Suppressor macrophage (primary cell): ENCODE measurements at places on chromosomes 4 and X.

DNA sequence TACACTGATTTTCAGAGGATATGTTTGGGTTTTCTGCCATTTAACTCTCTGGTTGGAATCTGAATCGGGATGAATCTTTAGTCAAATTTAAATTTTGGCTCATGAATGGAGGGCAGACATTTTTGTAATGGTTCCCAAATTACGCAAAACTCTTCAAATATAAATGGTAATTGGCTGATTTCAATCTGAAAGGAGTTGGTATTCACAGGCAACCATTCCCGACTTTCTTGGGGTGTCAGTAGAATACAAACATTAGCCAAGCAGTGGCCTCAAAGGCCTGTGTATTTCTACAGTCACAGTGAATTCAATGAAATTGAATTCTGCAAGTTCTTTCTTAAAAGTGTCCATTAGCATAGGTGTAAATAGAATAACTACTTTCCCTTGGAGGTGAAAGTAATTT, 668.8 kb upstream of the PRKX start:
- DNase-seq, result no peak

- no peak for DNase-seq
Measured at GRCh38 chr4:16222957-16223527, 3.2 kb downstream of the TAPT1 start.

DNA sequence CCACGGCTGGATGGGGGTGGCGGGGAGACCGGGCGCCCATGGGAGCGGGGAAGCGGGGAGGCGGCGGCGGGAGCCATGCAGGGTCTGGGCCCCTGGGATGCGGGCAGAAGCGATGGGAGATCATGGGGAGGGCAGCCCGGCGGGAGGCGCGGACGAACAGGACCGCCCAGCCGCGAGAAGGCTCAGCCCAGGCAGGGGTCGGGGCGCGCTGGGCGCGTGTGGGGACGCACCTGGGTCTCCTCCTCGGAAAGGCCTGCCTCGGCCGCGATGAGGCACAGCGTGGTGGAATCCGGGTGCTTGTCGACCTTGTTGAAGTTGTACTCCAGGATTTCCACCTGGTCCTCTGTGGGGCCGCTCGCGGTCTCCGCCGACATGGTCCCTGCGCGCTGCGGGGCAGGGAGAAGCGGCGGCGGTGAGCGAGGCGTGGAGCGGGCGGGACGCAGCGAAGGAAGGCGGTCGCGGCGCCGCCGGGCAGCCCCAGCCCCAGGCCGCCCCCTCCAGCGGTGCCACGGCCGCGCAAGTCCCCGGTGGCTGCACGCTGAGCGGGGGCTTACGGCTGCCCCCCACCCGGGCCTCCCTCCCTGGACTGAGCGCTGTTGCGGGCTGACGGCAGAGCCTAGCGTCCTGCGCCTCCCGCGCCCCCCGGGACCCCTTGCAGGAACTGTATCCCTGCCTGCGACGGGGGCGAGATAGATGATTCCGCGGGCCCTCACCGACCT, 25.3 kb downstream of the HOPX start:
- DNase-seq, result peak; percentile 40

GRCh38 chr4:1043651-1044468, 32.4 kb downstream of the FGFRL1 start:
- DNase-seq, result peak; percentile 92

DNA sequence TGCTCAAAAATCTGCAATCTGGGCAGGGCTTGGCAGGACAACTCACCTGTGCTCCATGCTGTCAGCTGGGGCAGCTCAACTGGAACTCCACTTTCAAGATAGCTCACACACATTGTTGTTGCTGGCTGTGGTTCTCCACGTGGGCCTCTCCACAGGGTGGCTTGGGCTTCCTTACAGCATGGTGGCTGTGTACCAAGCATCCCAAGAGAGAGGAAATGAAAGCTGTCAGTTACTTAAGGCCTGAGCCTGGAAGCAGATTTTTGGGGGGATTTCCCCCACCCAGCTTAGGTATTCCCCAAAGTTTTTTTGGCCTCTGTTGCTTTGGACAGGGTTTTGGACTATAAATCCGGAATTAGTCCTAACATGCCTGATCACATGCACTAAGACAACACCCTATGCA, 81.0 kb downstream of the BCOR start:
- DNase-seq, result no peak

GRCh38 chr4:157934151-157934550, 238.7 kb downstream of the GASK1B start:
- no peak for DNase-seq

GRCh38 chrX:71067712-71068043, 456 bp downstream of the SNX12 start:
- no peak for DNase-seq

DNA sequence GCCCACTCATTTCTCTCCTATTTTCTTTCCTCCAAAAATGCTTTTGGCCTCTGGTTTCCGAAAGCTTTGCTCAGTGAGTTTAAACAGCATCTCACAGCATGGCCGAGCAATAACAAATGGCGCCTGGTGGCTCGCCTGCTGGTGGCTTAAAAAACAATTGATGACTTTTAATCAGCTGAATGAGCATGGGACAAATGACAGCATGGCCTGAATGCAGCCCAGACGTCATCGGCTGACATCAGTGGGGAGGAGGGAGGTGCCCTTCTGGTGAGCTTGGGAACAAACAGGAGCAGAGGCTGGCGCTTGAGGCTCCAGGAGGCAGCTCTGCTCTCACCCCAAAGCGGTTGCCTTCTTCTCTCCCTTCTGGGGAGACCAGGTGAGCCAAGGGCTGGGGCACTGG, 286.4 kb downstream of the BCOR start:
- DNase-seq, result peak; percentile 5

- no peak for DNase-seq
Measured at GRCh38 chr4:76563454-76564122, 128.6 kb downstream of the SHROOM3 start.

DNA sequence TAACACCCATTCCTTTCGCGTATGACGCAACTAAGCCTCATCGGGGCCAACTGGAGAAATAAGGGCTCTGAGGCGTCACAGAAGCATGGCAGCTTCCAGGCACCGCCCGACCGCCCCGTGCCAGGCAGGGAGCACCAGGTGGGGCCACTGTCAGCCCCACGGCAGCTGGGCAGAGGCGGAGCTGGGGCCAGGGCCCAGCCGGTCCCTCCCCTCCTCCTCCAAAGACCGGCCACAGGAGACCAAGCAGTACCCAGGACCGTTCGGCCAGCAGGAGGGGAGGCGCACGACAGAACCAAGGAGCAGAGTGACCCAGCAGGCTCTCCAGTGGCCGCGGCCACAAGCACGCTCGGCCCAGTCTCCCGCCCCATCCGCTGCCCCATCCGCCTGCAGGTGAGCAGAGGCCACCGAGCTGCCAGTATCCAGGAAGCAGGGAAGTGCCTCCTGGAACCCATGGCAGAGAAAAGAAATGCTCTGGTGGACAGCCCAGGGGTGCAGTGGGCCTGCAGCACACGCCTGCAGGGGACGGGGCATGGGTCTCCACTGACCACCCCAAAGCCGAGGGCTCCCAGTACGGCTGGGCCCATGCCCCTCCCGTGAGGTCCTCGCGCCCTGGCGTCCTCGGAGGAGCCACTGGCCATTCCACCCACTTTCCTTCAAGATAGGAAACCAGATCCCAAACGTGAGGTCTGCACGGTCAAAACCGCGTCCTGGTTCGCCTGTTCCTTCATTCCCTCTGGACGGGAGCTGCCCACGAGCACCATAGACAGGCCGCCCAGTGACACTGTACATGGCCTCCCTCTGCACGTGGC, 9.6 kb downstream of the CTBP1 start:
- no peak for DNase-seq

GRCh38 chr4:183492791-183493222, 12.1 kb upstream of the ING2 start:
- DNase-seq, result no peak

DNA sequence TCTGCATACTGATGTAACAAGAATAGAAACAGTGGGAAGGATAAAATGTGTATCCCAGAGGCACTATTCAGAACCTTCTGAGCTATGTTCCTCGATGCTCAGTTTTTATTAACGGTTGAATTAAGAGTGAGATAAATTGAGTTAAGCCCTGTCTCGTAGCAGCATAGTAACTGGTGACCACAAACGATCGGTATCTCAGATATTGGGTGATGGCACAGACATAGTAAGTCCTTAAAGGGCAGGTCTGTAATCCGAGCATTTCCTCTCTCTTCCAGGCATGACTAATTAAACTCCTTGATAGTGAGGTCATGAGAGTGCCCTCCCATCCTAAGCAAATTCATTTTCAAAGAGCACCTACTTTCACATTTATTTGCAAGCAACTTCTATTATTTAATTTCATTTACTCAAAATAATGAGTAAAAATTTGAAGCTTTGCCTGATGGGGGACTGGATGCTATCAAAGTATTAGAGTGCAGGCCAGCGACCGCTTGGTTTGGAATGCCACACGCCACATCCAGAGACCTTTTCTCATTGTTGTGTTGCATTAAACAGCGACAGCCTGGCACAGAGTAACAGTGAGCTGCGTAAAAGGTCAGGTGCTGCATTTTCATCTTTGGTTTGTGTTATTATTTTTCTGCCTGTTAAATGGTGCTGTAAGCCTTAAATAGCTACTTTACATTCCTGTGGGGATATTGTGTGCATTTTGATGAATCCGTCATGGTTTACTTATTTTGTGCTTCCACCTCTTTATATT, 101.9 kb downstream of the PCDH7 start:
- DNase-seq, result no peak

DNA sequence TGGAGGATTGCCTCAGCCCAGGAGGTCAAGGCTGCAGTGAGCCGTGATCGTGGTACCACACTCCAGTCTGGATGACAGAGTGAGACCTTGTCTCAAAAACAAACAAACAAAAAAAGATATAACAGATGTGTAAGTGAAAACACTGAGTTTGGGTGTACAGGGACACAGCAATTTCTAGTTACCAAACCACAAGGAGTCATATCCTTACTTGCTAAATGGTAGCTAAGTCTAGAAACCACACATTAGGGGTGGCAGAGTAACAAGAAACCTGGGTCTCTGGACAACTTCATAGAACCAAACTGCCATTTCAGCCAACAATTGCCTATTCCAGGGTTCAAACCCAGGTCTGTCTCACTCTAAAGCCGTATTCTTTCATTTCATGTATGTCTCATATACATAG, 20.8 kb downstream of the PPEF2 start:
- no peak for DNase-seq

GRCh38 chrX:7574325-7574724, 268.6 kb upstream of the VCX start:
- DNase-seq, result no peak

- DNase-seq, result no peak
Measured at GRCh38 chr4:1611501-1611870, 72.6 kb downstream of the FAM53A start.

GRCh38 chrX:12961196-12961718, 13.7 kb upstream of the TMSB4X start:
- peak; percentile 23 for DNase-seq

GRCh38 chr4:76527666-76528065, 92.6 kb downstream of the SHROOM3 start:
- DNase-seq, result no peak
